ENCODE measurements at places on chromosomes 7 and 10.
A peak's percentile ranks its signal among the peaks of the same experiment; 100 is the strongest.

DNA sequence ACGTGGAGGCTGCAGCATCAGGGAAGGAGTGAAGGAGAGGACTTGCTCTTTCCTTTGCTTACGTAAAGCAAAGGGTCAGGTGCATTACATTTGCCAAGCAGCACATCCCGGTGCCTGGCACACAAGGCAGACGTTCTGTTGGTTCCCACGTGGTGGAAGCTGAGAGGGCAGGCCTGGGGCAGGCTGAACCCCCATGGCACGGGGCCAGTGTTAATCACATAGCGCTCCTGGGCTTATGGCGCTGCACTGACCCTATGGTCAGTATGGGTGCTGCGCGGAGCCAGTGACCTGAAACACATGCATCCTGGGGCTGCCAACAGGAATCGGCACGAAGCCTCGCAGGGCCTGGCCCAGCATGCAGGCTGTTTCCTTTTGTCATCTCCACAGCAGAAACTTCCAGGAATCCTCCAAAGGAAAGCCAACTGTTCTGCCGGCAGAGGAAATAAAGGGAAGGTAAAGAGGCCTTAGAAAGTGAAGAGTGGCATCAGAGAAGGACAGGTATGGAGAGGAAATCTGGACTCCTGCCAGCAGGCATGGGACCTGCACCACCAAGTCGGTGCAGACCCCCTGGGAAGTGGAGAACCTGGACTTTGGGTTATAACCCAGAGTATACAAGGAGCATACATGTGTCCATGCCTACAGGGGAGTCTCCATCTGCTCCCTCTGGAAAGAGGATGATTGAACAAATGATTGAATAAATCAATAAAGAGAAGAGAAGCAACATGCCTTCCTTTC lies 560.2 kb downstream of the TCERG1L start:
- no peak for DNase-seq

- no peak for DNase-seq
Observed at GRCh38 chr7:122304319-122304975, at the start of gene FEZF1. Gene FEZF1 (minus strand): TSS chr7:122304750. CDS start chr7:122304437, 313 bp downstream.

DNA sequence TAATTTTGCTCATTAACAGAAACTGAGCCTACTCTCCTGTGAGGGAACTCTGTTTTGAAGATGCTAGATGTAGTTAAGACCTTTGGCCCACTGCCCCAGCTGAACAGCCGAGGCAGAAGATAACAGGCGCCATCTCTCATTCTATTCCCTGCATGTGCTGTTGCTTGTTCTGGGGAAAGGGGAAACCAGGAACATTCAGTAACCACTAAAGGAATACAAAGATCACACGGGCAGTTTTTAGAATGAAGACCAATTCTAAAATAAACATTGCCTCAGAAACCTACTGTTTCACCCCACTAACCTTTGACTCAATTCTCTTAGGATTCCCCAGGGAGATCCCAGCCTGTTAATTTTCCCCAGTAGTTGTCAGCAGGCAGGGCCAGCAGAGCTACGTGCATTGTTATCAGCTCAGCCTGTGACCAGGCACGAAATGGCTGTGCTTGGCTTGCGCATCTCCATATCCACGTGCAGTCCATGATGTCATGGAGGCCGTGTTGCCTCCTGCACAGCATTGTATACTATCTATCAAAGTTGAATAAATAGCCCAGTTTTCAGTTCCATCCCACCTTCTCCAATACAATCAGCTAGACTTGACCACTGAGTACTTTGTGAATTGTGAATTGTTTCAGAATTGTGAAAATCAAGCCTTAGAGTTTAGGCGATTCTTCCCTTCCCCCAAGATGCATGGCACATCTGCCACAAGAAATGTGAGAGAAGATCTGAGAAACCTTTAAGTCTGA lies 36.0 kb downstream of the ANK3 start:
- peak; percentile 38 for DNase-seq

DNA sequence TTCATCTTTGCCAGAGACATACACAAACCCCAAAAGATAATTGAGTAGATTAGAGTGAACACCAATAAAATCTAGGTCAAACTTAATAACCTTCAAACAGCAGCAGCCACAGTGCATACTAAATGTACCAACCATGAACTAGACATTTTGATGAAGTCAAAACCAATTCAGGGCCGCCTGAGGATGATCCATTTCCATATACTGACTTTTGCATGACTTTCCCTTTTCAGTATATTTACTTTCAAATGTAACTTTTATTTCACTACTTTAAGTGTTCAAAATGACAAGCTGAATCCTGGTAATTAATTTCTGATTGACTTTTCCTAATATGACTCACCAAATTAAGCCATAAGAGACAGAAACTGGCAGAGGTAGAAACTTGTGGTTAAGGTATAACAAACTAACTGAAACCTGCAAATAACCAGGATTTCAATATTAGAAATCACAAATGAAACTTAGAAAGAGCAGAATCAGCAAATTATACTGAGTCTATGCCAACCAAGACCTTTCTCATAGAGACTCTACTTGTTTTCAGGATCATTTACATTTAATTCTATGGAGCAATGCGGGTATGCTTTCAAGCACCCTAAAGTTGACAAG lies 171.9 kb upstream of the LRRN3 start:
- no peak for DNase-seq

GRCh38 chr7:75944507-75944906 lies 29.6 kb downstream of the POR start:
- DNase-seq: no peak

GRCh38 chr10:112217386-112218035 lies 33.9 kb upstream of the GPAM start:
- DNase-seq: no peak

DNA sequence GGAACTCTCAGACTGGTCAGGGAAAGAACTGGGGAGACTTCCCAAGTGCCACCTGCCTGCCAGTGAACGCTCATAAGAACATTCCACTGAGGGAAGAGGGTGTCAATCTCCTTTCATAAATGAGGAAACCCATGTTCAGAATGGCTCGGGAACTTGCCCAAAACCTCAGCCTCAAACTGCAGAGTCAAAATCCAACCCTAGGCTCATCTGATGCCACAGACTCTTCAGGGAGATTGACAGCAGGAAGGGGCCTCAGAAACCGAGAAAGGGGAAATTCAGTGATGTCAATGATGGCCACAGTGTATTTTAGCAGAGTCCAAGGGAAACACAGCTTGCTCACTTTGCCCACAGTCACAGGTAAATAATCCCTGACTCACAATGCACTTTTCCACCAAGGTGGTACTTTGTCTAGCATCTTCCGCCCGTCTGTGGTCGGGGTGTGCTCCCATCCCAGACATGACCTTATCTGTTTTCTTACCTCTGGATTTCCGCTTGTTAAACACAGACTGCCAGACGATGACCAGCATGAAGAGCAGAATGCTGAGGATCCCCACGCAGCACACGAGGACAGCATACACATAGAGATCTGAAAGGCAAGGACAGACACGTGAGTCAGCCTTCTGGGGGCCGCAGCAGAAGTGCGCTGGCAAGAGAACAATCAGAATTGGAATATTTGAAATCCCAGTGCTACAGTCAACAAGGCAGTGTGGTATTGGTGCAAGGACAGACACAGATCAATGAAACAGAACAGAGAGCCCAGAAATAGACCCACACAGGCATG lies 38.4 kb downstream of the VSTM4 start:
- DNase-seq: no peak

- DNase-seq: no peak
Observed at GRCh38 chr10:99633832-99634231, 13.6 kb upstream of the SLC25A28 start.

GRCh38 chr7:92750946-92751345 lies 85.4 kb downstream of the CDK6 start:
- DNase-seq: no peak

DNA sequence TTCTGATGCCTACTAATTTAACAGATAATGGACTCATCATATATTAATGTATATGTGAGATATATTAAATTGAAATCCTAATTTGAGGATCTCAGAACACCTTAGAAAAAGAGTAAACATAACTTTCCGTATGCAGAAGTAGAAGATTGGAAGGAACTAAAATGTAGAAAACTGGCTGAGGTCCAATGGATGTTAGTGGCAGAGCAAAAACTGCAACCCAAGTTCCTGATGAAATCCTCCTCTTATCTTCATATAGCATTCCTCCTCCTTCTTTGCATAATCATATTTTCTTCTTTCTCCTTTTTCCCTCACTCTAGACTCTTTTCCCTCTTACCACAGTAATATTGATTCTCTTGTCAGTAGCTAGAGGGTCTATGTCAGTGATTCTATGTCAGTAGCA lies 6.0 kb downstream of the INA start:
- DNase-seq: no peak

DNA sequence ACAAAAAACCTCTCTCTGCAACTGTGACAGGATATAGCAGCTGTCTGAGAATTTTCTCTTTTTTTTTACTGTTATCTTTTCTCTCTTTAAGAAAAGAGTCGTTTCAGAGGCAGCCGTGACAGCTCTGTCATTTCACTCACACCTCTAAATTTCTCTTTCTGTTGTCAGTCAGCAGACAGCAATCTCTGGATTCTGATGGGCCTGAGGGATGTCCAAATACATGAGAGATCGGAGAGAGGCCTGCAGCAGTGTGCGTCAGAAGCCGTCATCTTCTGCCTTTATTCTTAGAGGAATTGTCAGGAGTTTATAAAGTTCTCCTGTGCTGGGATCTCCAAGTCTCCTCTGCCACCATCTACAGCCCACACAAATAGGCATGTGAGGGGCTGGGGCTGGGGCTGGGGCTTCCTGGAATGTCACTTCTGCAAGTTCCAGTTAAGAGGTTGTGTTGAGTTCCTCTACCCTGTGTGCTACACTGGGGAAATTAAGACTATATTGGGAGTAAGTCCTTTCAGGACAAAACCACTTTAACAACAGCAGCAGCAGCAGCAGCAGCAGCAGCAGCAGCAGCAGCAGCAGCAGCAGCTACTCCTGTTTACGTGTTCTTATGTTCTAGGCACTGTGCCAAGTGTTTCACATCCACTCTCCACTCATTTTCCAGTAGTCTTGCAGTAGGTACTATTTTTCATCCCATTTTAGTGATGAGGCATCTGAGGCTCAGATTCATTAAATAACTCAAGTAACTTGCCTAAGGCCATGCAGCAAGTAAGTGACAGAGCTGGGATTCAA lies 541.3 kb downstream of the LRMDA start:
- DNase-seq: no peak

GRCh38 chr7:106071999-106072714 lies 40.0 kb downstream of the SYPL1 start:
- DNase-seq: no peak

DNA sequence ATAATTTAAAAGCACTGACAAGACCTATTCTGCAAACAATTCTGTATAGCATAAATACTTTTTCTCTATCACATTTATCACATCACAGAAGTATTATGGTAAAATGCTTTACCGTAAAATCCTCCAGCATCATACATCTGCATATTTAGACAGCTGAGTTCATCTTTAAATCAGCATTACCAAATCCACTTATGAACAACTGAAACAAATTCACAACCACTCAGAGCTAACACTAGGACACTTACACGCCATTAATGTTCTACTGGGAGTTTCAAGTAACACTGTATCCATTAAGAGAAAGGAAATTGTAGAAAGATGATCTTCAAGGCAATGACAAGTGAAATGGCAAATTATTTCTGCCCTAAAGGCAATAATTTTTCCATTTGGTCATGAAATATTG lies 105.7 kb upstream of the DKK1 start:
- no peak for DNase-seq

DNA sequence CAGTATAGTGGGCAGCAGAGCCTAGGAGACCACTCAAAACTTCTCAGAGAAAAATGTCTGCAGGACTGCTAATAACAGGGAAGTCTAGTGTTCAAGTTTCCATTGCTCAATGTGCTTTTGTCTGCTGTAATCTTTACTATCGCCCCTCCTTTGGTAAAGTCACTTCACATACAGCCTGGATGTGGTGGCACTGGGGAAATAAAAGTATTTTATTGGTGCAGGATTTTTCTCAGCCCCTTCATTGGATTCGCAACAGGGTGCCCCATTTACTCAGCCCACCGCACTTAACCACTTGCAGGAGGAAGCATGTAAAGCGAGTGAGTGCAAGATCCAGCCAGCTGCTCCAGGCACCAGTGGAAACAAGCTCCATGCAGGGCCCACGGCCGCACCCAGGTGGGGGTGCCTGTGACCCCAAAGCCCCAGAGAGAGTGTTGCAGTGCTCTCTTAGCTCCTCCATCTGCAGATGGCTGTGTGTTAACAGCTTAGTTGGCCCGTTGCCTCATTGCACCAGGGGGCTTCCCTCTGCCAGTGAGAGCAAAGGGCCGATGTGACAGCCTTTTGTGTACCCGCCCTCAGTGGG lies 163.5 kb upstream of the TMEM72 start:
- DNase-seq: no peak

- no peak for DNase-seq
Observed at GRCh38 chr10:127525686-127526085, 23.4 kb upstream of the NPS start.

DNA sequence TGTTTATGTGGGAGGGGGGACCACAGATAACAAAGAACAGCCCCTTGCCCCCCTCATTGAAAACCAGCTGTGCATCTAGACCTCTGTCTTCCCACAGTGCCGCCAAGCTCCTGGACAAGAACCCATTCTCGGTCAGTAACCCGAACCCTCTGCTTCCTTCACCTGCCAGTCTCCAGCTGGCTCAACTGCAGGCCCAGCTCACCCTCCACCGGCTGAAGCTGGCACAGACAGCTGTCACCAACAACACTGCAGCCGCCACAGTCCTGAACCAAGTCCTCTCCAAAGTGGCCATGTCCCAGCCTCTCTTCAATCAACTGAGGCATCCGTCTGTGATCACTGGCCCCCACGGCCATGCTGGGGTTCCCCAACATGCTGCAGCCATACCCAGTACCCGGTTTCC lies 91.0 kb upstream of the PDCD4 start:
- no peak for DNase-seq

GRCh38 chr10:27372095-27372494 lies 131.5 kb upstream of the ACBD5 start:
- no peak for DNase-seq

DNA sequence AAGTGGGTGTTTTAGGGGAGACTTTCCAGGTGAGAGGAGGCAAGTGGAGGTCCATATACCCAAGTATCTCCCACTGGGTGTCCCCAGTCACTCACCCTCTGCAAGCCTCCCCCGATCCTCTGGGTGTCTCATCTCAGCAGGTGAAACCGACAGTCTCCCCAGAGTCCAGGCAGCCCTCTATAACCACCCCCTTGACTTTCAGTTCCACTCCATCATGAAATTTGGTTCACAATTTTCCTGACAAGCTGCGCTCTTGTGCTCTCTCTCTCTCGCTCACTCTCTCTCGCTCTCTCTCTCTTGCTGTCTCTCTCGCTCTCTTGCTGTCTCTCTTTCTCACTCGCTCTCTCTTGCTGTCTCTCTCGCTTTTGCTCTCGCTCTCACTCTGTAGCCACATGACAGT lies 8.1 kb upstream of the RABGEF1 start:
- no peak for DNase-seq

- no peak for DNase-seq
Observed at GRCh38 chr10:63603709-63604445, 82.7 kb downstream of the REEP3 start.

DNA sequence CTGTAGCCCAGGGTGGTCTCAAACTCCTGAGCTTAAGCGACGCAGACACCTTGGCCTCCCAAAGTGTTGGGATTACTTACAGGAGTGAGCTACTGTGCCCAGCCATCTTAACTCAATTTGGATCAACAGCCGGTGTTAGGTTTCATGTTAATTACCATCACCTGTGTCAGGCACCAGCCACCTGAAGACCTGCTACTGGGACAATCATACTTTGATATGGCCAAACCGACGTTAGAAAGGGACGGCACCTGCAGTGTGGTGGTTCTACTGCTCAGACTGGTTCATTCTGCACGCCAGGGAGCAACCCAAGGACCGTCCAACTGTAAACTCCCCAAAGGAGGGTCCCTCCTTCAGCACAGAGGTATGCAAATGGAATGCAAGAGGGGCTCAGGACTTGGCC lies 74.2 kb upstream of the CYTH3 start:
- DNase-seq: no peak

Measured in substantia nigra (tissue), 51 donors.